A673 (cell line): ENCODE measurements at places on chromosomes 1 and 21. TPM values are rescaled to one million over a fixed set of nuclear protein-coding genes. Genes with fewer than 3 reads are reported as not detected.

The CNIH4 gene
- total RNA-seq: 76.7 and 79.9 TPM in 2 replicates

The KRTAP19-2 gene
- total RNA-seq: not detected in 2 replicates

The C1orf226 gene
- 27.9 and 34.3 TPM in 2 replicates for total RNA-seq

The PRAMEF6 gene
- not detected in 2 replicates for total RNA-seq

The FMOD gene
- total RNA-seq: 0.35 and 0.69 TPM in 2 replicates
